ENCODE measurements at places on chromosomes 1 and 21. TPM values are rescaled to one million over a fixed set of nuclear protein-coding genes. Genes with fewer than 3 reads are reported as not detected.

DNA sequence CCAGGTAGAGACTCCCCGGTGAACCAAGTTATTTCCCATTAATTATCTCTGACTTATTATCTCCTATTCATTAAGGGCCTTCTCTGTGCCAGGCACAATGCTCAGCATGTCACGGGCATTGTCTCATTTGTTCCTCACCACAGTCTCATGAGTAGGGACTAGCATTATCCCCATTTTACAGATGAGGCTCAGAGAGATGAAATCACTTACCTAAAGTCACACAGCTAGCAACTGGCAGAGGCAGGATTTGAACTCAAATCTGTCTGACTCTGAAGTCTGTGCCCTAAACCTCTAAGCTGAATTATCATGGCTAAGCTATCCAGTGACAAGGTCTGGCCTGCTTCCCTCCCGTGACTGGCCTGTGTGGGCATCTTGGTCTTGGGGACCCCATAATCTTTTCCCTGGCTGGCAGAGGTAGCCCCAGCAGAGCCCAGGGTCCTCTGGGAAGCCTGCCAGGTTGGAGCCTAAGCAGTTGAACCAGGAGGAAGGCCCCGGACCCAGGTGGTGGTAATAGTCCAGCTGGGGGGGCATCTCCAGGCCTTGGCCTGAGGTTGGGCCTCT, 4.5 kb downstream of the MAP7D1 start:
- DNase-seq = no peak
- H3K36me3 ChIP-seq = peaks cover 21% of the 10 kb centered on the region
- no peaks in the 10 kb centered on the region for H3K27me3 ChIP-seq
- peak overlapping the region; percentile 47 for H3K4me3 ChIP-seq
- peaks cover 50% of the 10 kb centered on the region for H3K4me1 ChIP-seq
- H3K27ac ChIP-seq = peak overlapping the region; percentile 50

- no peaks in the 10 kb centered on the region for H3K27me3 ChIP-seq
- H3K4me1 ChIP-seq = peaks cover 22% of the 10 kb centered on the region
- H3K4me3 ChIP-seq = peak overlapping the region; percentile 81
- DNase-seq = no peak
- no peaks in the 10 kb centered on the region for H3K36me3 ChIP-seq
Observed at GRCh38 chr1:66271216-66271903, 262.6 kb upstream of the SGIP1 start.

- H3K27me3 ChIP-seq = peaks cover 7% of the 10 kb centered on the region
- H3K36me3 ChIP-seq = no peaks in the 10 kb centered on the region
- H3K27ac ChIP-seq = no peak overlapping the region
Observed at GRCh38 chr1:232057217-232057895, 430.8 kb downstream of the DISC1 start.

GRCh38 chr1:85569122-85569521, 11.4 kb upstream of the CCN1 start:
- H3K4me3 ChIP-seq = no peak overlapping the region
- peaks cover 11% of the 10 kb centered on the region for H3K4me1 ChIP-seq
- no peak overlapping the region for H3K27ac ChIP-seq
- peaks cover 9% of the 10 kb centered on the region for H3K27me3 ChIP-seq
- no peak for DNase-seq
- peaks cover 7% of the 10 kb centered on the region for H3K36me3 ChIP-seq

- H3K4me1 ChIP-seq = peaks cover 25% of the 10 kb centered on the region
- no peak for DNase-seq
- peaks cover 15% of the 10 kb centered on the region for H3K36me3 ChIP-seq
Observed at GRCh38 chr21:43771199-43771675, 4.9 kb downstream of the CSTB start.

GRCh38 chr21:46243960-46244361, 15.4 kb upstream of the LSS start:
- H3K27ac ChIP-seq = no peak overlapping the region
- peaks cover 29% of the 10 kb centered on the region for H3K36me3 ChIP-seq
- no peaks in the 10 kb centered on the region for H3K27me3 ChIP-seq
- no peaks in the 10 kb centered on the region for H3K4me1 ChIP-seq
- no peak for DNase-seq

- no peak for DNase-seq
- H3K27me3 ChIP-seq = no peaks in the 10 kb centered on the region
- H3K36me3 ChIP-seq = no peaks in the 10 kb centered on the region
- H3K4me1 ChIP-seq = no peaks in the 10 kb centered on the region
- no peak overlapping the region for H3K27ac ChIP-seq
Observed at GRCh38 chr1:228180271-228180958, 14.8 kb downstream of the IBA57 start.

Gene OR2T33
- not detected for total RNA-seq

GRCh38 chr1:60895701-60896100, 186.7 kb upstream of the NFIA start:
- H3K4me1 ChIP-seq = peaks cover 35% of the 10 kb centered on the region
- H3K36me3 ChIP-seq = no peaks in the 10 kb centered on the region
- H3K4me3 ChIP-seq = no peak overlapping the region

Gene CRB1
- 14.7 TPM for total RNA-seq

- H3K4me1 ChIP-seq = peaks cover 35% of the 10 kb centered on the region
- H3K27me3 ChIP-seq = no peaks in the 10 kb centered on the region
- H3K36me3 ChIP-seq = peaks cover 5% of the 10 kb centered on the region
- H3K27ac ChIP-seq = peak within 1 kb of the TSS; percentile 89
- H3K4me3 ChIP-seq = peak within 1 kb of the TSS; percentile 97
Observed at GRCh38 chr1:226407497-226408284, at the start of gene PARP1. Gene PARP1 (minus strand): TSS chr1:226408093. CDS start chr1:226407929, 164 bp downstream.

Gene BCAS2
- 42.2 TPM for total RNA-seq

DNA sequence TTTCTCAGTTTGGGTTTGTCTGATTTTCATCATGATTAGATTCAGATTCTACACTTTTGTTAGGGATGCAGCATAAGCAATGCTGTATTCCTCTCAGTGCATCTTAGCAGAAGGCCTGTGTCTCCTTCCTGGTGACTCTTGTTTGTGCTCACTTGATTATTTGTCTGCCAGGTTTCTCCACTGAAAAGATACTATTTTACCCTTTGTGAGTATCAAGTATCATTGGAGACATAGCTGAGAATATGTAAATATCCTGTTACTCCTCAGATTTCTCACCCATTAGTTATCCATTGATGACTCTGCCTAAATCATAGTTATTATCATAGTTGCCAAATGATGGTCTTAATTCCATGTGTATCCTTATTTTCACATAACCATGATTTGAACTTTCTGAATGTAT, 148.5 kb downstream of the POU2F1 start:
- no peaks in the 10 kb centered on the region for H3K27me3 ChIP-seq
- no peak overlapping the region for H3K27ac ChIP-seq
- H3K4me1 ChIP-seq = no peaks in the 10 kb centered on the region
- H3K4me3 ChIP-seq = no peak overlapping the region

GRCh38 chr1:175842550-175842949, 99.2 kb upstream of the TNR start:
- H3K4me1 ChIP-seq = peaks cover 26% of the 10 kb centered on the region
- H3K4me3 ChIP-seq = no peak overlapping the region

DNA sequence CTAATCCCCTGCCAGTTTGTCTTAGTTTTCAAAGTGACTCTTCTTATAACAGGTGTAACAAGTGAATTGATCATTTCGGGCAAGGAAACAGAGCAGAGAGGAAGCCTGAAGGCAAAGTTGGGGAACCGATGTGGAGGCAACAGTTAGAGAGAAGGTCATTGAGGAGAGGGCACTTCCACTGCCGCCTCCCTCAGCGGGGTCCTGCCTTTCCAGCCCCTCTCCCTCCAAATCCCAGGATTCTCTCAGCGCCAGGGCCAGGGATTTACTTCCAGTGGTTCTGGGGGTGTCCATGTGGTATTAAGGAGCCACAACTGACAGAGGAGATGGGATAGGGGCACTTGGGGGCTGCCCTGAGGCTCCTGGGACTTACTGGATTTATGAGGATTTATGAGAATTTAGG, 39.7 kb upstream of the PDE9A start:
- no peak for DNase-seq
- H3K4me1 ChIP-seq = no peaks in the 10 kb centered on the region
- H3K27ac ChIP-seq = no peak overlapping the region
- no peaks in the 10 kb centered on the region for H3K36me3 ChIP-seq
- no peak overlapping the region for H3K4me3 ChIP-seq

DNA sequence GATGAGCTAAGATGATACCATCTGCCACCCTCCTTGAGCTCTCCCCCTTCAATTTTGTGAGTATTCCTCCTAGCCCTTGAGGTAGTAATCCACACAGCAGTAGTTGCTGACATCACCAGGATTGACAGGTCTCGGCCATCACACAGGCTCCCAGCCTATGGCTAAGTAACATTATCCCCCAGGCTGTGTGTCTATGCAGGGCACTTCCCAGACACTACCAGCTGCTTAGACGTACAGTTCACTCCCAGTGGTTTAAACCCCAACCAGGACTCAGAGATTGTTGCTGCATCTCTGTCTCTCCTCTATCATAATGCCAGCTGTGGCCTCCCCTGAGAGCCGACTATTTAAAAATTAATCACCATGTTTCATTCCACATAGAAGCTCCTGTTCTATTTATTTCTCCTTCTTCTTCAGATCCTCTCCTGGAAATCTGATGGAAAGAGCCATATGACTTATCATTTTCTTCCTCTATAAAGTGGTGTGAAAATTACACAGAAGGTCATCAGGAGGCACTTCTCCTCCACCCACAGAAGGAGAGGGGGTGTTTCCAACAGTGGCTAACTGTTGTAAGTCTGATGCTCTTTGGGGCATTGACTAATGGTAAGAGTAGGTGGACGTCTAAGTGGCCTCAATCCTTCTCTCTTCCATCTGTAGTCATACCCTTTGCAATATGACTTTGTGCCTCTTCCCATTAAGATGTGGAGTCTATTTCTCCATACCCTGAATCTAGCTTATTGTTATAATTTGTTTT, 396.3 kb downstream of the SETD4 start:
- H3K27ac ChIP-seq = no peak overlapping the region
- H3K4me1 ChIP-seq = no peaks in the 10 kb centered on the region
- H3K4me3 ChIP-seq = no peak overlapping the region

DNA sequence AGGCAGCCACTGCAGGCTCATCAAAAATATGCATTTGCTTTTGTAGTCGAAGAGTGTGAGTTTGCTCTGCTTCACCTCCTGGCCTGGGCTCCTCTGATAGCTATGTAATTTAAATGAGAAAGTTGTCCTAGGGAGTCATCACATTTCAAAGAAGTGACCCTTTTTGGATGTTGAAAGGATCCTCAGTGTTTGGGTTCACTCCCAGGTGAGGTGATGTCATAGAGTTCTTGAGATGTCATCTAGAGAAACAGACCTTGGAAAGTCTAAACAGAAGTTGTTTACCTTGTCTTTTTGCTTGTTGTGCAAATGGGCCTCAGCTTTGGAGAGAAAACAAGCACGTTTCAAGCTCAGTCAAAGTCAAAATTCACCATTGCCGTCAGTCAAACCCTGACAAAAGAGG, 92.0 kb upstream of the BARHL2 start:
- no peaks in the 10 kb centered on the region for H3K36me3 ChIP-seq
- H3K27ac ChIP-seq = no peak overlapping the region
- DNase-seq = no peak
- H3K27me3 ChIP-seq = peaks cover 10% of the 10 kb centered on the region
- H3K4me1 ChIP-seq = peaks cover 3% of the 10 kb centered on the region
- no peak overlapping the region for H3K4me3 ChIP-seq

- peaks cover 7% of the 10 kb centered on the region for H3K27me3 ChIP-seq
- peaks cover 43% of the 10 kb centered on the region for H3K4me1 ChIP-seq
- peaks cover 3% of the 10 kb centered on the region for H3K36me3 ChIP-seq
- no peak overlapping the region for H3K27ac ChIP-seq
Observed at GRCh38 chr1:218339267-218339831, 5.8 kb upstream of the TGFB2 start.

Gene ARTN
- 7.2 TPM for total RNA-seq

DNA sequence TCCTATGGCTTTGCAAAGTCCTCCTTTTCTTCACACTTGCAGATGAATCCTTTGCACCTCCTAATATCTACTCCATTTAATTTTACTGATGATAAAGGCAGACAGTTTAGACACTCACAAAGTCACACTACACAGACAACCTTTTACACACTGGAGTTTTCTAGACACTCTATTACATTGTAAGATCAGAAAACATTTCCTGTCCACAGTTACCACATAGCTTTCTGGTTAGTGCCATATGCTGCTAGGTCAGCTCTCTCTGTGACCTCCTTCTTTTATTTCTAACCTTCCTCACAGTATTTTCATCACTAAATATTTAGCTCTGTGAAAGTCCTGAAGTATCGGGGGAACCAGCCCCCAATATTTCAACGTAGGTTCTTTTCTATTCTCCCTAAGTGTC, 5.1 kb downstream of the SH2D1B start:
- DNase-seq = no peak
- H3K36me3 ChIP-seq = no peaks in the 10 kb centered on the region
- H3K27ac ChIP-seq = no peak overlapping the region
- H3K27me3 ChIP-seq = no peaks in the 10 kb centered on the region
- no peaks in the 10 kb centered on the region for H3K4me1 ChIP-seq
- no peak overlapping the region for H3K4me3 ChIP-seq

DNA sequence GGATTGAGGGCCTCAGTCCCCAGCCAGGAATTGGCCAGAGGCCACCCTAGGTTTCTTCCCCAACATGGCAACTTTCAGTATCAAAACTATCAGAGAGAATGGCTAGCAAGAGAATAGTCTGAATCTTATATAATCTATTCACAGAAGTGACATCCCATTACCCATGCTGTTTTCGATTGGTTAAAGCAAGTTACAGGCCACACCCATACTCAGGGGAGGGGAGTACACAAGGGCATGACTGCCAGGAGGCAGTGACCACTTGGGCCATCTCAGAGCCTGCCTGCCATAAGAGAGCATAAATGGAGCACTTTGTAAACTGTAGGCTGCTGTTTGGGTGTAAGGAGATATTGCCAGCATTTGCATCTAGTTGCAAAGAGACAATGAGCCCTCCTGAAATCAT, 65.4 kb downstream of the FAM163A start:
- H3K27me3 ChIP-seq = peaks cover 21% of the 10 kb centered on the region
- DNase-seq = no peak
- H3K36me3 ChIP-seq = no peaks in the 10 kb centered on the region
- H3K4me3 ChIP-seq = no peak overlapping the region

GRCh38 chr1:164588516-164589341, 29.7 kb downstream of the PBX1 start:
- peak overlapping the region; percentile 86 for H3K27ac ChIP-seq
- peaks cover 44% of the 10 kb centered on the region for H3K36me3 ChIP-seq
- no peaks in the 10 kb centered on the region for H3K27me3 ChIP-seq
- peak overlapping the region; percentile 85 for H3K4me3 ChIP-seq

DNA sequence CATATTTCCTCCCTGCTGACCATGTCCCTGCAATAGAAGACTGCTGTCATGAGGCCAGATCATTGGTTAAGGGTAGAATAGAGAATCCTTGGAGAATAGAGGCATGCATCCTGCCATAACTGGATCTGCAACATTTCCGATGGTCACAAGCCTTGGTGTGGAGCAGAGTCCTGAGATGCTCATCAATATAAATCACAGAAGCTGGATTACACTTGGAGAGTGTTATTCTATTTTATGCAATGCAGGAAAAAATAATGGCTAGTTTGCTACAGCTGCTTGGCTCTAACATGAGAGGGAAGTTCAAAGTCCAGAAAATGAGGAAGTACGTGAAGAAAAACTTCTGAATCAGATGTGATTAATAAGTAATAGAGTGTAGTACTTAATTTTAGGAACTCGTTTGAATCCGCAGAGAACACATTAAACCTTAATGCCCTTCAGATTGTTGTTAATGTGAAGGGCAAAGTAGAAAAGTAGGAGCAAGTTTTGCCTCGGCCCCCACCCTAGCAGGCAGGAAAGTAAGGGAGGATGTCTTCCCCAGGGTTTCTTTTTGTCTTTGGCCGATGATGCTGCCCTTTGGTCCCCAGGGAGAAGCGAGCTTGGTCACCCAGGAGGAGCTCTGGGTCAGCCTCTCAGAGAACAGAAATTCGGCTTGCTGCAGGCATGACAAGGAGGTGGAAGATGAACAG, 59.5 kb downstream of the KCNK1 start:
- H3K27me3 ChIP-seq = no peaks in the 10 kb centered on the region
- H3K4me3 ChIP-seq = peak overlapping the region; percentile 23
- no peak for DNase-seq
- peak overlapping the region; percentile 46 for H3K27ac ChIP-seq
